Activated CD8-positive, alpha-beta memory T cell treated with anti-CD3 and anti-CD28 coated beads for 4 hours (primary cell): ENCODE measurements at places on chromosomes 4 and X.

GRCh38 chr4:25423548-25423947 lies 46.5 kb downstream of the ANAPC4 start:
- no peak for DNase-seq

DNA sequence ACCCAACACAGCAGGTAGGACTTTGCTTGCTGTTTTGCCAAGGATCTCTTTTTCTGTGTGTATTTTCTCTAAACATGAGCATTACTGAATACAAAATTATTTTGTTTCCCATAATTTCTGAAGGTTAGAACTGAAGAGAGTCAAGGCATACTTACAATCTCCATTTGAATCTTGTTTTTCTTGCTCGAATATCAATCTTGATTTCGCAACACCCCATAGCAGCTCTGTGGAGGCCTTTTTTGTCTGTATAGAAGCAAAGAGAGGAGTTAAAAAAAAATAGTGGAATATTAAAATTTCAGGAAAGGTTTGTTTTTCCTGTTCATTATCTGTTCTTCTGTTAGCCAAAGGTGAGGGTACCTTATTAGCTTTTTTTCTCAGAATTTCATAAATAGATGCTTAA lies 92.9 kb downstream of the TNIP2 start:
- DNase-seq: no peak

DNA sequence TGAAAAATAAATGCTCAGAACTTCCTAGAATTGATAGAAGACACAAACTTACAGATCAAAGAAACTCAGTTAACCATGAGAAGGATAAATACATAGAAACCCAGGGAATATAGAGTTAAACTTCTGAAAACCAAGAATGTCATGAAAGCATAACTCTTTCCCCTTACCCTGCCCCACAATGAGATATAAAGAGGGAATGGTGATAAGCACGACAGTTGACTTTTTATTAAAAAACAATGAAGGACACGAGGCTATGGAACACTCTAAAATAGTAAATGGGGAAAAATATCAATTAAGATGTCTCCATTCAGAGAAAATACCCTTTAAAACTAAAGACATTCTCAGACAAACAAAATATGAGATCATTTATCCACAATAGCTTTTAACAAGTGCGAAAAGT lies 154.7 kb downstream of the ANTXR2 start:
- no peak for DNase-seq

DNA sequence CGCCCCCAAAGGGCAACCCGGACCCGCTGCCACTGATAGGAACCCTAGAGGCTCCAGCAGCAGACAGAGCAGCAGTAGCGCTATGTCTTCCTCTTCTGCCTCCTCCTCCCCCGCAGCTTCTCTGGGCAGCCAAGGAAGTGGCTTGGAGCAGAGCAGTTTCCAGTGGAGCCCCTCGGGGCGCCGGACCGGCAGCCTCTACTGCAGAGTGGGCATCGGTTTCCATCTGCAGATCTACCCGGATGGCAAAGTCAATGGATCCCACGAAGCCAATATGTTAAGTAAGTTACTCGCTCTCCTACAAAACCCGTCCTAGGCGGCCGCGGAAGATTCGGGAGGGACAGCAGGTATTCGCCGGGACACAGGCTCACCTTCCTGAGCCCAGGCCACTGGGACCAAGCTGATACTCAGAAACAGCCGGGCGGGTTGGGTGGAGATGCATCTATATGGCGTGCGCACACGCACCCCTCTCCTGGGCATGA lies 477 bp downstream of the FGF5 start:
- DNase-seq: no peak

GRCh38 chrX:46710927-46711623 lies 47.8 kb downstream of the SLC9A7 start:
- no peak for DNase-seq

- DNase-seq: no peak
Observed at GRCh38 chr4:152946446-152946845, 10.3 kb downstream of the FHDC1 start.

DNA sequence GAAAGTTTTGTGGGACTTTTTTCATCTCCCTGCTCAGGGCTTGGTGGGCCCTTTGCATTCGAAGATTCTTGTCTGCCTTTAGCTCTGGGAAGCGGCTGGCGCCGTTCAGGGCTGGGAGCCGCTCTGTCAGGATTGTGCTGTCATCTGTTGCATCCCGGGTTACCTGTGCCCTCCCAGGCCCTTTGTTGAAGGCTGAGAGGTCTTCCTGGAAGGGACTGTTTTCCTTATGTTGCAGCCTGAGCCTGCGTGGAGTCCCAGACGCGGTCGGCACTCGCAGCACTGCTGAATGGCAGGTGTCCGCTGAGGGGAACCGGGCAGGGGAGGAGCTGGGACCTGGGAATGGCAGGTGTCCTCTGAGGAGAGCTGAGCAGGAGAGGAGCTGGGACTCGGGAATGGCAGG lies 15.9 kb downstream of the RGS12 start:
- no peak for DNase-seq

- no peak for DNase-seq
Observed at GRCh38 chr4:69775321-69775867, 15.0 kb upstream of the SULT1B1 start.

DNA sequence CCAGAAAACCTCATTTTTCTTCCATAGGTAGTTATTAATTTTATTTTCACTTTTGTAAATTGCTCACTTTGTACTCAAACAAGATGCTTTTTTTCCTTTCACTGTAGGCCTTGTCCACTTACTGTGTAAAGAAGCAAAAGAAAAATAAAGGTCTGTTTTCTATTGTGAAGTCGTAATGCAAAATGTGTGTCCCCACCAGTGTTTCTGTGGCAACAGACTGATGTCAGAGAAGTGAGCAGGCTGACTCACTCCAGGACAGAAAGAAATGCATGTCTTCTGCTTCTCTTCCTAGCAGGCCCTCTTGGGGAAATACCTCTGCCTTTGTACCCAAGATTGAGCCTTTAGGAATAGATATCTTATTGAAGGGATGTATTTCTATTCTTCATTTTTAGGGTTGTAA lies 30.3 kb downstream of the INPP4B start:
- DNase-seq: no peak

DNA sequence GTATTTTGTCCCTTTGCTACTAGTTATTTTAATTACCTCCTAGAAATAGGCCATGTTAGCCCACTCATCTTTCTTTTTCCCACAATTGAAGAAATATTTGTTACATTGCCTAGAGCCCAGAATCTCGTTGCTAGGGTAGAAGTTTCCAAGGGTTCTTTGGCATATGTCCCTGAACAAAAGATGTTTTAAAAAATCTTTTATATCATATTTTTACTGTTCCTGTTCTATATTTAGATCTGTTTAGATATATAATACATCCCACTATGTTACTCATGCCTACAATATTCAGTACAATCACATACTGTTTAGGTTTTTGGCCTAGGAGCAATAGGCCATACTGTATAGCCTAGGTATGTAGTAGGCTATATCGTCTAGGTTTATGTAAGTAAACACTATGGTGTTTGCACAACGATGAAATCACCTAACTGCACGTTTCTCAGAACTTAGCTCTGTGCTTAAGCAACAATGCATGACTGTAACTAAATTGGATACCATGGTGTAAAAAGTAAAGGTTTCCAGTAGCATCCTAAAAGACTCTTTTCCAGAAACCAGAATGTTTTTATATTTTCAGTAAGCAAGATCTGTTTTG lies 236.0 kb upstream of the SLIT2 start:
- no peak for DNase-seq

- DNase-seq: no peak
Observed at GRCh38 chrX:102866981-102867656, 70.0 kb upstream of the RAB40AL start.
